ENCODE measurements at places on chromosomes 4 and X. TPM values are rescaled to one million over a fixed set of nuclear protein-coding genes. Genes with fewer than 3 reads are reported as not detected.

GRCh38 chrX:103396186-103396585, 19.8 kb downstream of the BEX3 start:
- H3K36me3 ChIP-seq = no peaks in the 10 kb centered on the region
- no peak for DNase-seq
- no peaks in the 10 kb centered on the region for H3K4me1 ChIP-seq
- no peak overlapping the region for H3K27ac ChIP-seq

DNA sequence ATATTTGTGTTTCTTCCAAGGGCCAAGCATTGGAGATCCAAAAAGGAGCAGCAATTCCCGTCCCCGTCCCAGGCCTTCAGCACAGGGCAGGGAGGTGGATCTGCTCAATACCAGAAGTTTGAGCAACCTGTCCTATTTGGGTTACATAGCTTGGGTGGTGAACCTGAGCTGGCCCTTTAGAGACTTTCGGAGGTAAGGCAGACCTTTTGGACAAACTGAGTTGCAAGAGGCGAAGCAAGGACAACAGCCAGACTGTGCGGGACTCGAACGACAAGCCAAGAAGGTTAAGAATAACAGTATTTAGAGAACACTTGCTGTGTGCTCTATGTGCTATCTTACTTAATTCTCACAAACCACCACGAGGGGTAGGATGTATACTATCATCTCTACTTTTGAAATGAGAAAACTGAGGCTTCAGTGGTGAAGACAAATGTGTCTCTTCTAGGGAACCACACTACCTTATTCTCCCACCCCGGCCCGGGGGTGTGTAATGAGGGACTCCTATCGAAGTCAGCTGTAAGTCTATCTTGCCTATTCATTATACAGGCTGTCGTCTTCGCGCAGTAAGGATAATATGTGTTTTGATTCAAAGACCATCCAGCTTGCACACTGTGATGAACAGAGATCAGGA, 1.3 kb downstream of the NOP14 start:
- H3K36me3 ChIP-seq = peaks cover 19% of the 10 kb centered on the region
- peaks cover 48% of the 10 kb centered on the region for H3K4me1 ChIP-seq
- H3K27ac ChIP-seq = peak overlapping the region; percentile 83
- DNase-seq = peak; percentile 27

DNA sequence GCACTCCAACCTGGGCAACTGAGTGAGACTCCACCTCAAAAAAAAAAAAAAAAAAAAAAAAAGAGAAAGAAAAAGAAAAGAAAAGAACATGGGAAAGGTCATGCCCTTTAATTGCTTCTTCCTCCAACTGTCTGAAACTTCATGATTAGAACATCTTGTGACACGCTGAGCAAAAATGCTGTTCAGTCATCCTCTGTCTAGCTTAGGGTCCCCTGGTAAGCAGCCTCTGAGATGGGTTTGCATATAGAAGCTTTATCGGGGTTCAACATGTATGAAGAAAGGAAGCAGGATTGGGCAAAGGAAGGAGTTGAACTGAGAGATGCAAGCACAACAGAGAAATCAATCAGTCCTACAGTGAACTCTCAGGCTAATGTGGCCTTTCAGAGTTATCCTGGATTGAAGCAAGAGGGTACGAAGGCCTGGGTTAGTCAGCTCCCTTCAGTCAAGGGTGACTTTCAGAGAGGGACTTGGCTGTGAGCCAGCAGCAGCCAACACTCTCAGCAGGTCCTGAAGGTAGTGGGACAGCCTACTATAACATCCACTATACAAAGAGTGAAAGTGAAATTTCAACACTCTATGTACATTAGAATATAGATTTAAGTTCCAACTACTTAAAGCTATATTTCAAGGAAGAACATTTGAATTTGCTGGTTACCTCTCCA, 11.4 kb downstream of the MAOB start:
- no peaks in the 10 kb centered on the region for H3K27me3 ChIP-seq
- no peak overlapping the region for H3K4me3 ChIP-seq
- no peak for DNase-seq
- no peaks in the 10 kb centered on the region for H3K4me1 ChIP-seq
- no peak overlapping the region for H3K27ac ChIP-seq

DNA sequence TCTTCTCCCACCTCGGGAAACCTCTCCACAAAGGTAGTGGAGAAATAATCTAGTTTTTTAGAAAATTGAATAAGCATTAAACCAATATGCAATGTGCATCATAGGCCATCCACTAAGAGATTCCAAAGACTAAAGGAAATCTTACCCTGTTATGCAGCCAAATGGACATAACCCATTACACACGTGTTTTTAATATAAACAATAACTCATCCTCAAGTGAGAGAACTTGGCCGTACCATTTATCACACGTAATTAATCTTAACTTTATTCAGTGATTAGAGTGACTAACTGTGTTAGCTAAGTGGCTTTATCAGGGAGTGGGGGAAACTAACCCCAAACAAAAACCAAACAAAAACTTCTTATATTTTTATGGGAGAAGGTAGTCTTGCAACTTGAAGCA, 57.8 kb downstream of the AFM start:
- no peak for DNase-seq
- H3K4me1 ChIP-seq = no peaks in the 10 kb centered on the region
- no peaks in the 10 kb centered on the region for H3K36me3 ChIP-seq
- H3K27me3 ChIP-seq = no peaks in the 10 kb centered on the region

DNA sequence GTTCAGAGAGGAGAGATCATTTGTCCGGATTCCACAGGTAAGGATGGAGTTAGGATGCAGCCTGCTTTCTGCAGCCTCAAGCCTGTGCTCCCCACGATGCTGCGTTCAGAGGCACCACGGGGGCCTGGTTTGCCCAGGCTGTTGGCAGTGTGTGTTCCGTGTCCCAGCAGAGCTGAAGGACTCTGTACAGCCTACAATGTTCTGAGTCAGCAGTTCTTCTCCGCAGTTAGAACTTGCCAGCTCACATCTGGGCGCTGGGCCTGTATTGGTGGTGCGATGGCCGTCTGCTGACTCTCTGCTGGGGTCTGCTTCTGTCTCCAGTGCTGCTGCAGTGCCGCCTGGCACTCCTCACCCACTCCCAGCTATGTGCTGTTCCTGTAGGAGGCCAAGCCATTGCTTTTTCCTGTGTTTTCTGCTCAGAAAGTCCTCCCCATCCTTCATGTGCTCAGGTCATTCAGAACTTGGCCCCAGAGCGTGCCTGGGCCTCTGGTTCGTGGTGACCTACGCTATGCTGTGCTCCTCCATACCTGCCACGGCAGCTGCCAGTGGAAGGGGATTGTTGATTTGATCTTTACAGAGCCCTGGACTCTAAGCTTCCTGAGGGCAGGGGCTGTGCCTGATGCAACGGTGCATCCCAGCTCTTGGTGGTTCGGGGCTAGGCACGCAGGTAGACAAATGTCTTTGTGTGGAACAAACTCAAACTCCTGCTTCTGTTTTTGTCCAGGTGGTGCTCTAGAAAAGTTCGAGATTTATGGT, 42.6 kb upstream of the TADA2B start:
- no peak for DNase-seq
- no peak overlapping the region for H3K4me3 ChIP-seq

DNA sequence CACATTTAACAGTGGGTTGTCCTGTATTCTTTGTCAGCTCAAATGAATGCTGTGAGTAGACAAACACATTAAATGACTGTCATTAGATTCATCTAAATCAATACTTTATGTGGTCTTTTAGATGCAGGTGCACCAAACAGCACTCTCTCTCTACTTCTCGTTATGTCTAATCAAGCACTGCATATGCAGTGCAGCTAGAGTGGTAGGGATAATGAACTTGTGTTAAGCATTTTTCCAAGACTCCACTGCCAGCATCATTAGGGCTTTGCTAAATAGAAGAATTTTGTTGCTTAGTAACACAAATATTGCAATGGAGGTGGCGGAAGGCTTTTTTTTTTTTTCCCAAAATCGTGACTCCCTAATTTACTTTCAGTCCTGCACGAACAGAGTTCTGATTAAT, 447.0 kb upstream of the GALNT7 start:
- H3K4me3 ChIP-seq = no peak overlapping the region
- H3K27ac ChIP-seq = no peak overlapping the region
- DNase-seq = no peak
- no peaks in the 10 kb centered on the region for H3K36me3 ChIP-seq
- H3K4me1 ChIP-seq = no peaks in the 10 kb centered on the region

Gene APELA
- not detected for total RNA-seq

Gene CYSLTR1
- total RNA-seq = 29.4 TPM

Gene NOX1
- total RNA-seq = not detected

All from CD4-positive, alpha-beta memory T cell (primary cell).